ENCODE measurements at places on chromosomes 12 and 14.

DNA sequence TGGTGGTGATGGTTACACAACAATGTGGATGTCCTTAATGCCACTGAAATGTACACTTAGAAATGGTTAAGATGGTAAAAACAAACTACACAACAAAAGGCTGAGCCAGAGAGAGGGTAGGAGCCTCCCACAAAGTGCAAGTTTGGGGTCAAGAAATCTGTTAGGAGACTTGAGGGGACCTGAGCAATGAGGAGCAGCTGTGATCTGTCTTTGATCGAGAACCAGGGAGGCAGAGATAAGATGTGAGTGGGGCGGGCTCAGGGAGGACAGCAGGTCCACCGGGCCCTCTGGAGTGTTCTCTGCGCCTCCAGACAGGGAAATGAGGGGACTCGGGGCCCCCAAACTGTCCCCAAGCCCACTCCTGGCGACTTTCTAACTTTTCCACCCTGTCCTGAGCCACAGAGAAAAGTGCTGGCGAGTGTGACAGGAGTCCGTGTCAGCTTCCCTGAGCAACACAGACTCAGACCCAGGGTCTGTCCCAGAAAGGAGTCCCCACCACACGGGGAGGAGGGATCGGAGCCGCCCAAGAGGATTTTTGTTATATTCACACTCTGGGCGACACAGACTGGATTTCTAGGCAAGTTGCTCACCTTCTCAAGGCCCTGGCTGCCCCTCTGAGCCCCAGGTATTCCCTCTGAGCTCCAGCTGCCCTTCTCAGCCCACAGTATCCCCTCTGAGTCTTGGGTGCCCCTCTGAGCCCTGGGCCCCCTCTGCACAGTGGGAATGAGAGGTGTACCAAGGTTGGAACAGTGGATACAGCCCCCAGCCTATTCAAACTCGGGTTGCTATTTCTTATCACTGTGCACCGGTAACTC is 11.5 kb upstream of the SCARB1 start:
- DNase-seq: no peak

GRCh38 chr12:131119936-131120335 is 166.2 kb downstream of the ADGRD1 start:
- DNase-seq: no peak

DNA sequence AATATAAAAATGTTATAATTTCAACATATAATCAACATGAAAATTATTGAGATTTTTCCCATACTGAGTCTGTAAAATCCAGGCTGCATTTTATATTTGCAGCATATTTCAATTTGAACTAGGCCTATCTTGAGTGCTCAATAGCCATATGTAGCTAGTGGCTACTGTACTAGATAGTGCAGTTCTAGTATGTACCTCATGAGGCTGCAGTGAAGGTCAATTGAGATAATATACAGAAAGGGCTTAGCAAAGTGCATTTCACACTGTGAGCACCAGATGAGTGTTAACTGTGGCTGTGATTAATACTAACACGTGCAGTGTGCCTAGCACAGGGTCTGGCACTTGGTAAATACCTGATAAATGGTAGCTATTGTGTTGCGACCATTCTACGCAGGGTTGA is 5.4 kb upstream of the SLC22A17 start:
- no peak for DNase-seq

- DNase-seq: no peak
Measured at GRCh38 chr14:51872396-51872795, 12.0 kb downstream of the GNG2 start.

DNA sequence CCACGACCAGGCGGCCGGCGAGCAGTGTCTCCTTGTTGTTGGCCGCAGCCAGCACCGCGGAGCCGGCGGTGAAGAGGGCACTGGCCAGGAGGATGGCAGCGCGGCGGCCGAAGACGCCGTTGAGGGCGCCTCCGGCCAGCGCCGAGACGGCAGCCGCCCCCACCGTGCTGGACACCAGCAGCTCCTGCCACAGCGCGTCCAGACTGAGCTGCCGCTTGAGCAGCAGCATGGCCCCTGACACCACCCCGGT is 691 bp downstream of the SLC2A13 start:
- DNase-seq: no peak

GRCh38 chr12:94421868-94422740 is 37.6 kb downstream of the CEP83 start:
- no peak for DNase-seq

DNA sequence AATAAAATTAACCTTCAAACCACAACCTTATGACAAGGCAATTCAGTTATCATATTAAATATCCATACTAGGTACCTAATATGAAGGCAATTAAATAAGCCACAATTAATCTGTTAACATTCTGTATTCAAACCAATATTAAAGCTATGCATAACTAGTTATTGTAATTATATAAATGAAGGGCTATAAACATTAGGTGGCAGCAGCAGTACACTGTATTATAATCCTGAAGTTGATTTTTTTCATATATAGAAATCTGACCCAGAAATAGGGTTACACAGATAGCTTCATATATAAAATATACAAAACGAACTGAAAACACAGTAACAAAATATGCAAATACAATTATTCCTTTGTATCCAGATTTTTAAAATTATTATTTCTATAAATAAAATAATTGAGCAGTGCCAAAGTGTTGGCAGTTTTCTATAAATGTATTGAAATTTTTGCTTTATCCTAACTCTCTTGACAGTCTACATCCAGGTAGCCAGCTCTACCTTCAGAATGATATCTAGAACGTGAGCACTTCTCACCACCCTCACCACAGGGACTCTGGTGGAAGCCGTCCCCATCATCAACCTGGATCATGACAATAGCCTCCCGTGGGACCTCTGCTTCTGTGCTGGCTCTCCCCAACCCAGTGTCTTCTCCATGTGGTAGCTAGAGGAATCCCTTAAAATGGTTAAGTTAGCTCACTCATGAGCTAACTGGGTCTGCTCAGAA is 136.2 kb downstream of the MED13L start:
- DNase-seq: no peak

DNA sequence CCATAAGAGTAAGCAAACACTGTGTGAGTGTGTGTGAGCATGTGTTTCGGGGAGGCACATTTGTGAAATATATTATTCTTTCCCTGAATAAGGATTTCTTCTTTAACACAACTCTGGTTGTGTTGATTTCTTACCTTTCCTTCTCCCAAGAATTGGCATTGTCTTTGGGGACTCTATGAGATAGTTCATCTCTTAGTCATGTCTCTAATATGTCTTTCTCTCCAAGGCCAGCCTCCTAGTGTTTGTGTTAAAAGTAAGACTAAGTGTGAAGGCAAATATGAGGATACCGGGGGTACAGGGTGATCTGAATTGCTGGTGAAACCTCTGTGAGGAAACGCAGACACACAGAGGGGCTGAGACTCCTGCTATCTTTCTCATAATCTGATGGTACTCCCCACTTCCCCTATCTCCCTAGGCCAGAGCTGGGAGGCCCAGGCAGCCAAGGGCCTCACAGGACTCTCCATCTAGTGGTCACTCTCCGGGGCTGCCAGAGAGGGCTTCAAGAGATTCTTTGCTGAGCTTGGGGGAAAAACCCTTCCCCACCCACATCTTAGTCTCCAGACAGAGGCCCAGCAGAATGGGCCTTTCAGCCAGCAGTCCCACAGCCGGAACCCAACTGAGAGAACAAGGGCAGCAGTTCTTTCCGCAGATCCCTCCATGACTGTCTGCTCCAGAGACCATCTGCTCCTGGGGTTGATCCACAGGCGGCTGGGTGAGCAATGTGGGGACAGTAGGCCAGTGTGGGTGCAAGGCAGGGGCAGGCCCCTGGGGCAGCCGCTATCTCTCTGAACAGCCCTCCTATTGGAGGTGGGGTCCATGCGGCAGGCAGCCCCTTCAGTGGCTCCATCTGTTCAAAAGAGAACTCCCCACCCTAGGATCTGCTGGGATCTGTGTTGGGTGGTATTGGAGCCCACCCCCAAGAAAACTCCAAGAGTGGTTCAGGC is 5.8 kb upstream of the HOXC12 start:
- no peak for DNase-seq

DNA sequence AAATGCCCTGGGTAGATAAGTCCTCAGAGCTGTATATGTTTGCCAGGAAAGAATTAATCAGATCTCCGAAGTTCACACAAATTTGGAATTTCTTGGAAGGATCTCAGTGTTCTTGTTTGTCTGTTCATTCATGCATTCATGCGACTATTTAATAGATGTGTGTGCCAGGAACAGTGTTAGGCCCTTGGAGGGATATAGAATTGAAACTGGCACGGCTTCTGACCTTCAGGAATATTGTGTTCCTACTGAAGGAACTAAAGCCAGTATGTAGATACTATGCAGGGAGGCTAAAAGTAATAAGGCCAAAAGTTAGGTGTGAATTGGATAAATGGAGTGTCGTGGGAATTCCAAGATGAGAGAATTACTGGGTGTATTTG is 166.0 kb upstream of the NOS1 start:
- no peak for DNase-seq

DNA sequence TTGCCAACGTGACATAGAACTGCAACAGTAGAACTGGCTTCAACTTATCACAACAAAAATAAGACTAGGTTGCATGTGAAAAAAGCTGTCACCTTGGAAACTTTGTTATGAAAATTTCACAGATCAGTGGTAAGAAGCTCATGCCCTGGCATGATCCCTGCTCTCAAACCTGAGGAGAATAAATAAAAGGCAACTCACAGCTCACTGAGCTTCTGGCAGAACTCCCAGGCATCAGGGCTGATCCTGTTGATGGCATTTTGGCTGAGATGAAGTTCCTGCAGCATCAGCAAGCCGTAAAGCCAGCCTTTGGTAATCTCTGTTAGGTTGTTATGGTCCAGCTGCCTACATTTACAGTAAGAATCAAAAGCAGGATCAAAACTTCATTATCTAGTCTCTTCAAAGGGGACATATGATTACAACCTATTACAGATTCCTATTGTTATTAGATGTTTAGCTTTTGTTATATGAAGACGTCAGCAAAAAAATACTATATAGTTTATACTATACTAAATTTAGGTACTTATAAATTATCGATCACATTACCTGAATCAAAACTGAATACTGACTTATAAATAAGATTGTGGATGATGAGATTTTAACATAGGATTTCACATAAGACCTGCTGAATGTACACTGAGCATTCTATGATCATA is 32.0 kb downstream of the LRIG3 start:
- DNase-seq: no peak

GRCh38 chr12:81010641-81011040 is 67.2 kb upstream of the ACSS3 start:
- DNase-seq: no peak

- no peak for DNase-seq
Measured at GRCh38 chr12:111430433-111431353, 25.0 kb downstream of the SH2B3 start.

GRCh38 chr14:68146818-68147217 is 327.2 kb downstream of the RAD51B start:
- DNase-seq: no peak

DNA sequence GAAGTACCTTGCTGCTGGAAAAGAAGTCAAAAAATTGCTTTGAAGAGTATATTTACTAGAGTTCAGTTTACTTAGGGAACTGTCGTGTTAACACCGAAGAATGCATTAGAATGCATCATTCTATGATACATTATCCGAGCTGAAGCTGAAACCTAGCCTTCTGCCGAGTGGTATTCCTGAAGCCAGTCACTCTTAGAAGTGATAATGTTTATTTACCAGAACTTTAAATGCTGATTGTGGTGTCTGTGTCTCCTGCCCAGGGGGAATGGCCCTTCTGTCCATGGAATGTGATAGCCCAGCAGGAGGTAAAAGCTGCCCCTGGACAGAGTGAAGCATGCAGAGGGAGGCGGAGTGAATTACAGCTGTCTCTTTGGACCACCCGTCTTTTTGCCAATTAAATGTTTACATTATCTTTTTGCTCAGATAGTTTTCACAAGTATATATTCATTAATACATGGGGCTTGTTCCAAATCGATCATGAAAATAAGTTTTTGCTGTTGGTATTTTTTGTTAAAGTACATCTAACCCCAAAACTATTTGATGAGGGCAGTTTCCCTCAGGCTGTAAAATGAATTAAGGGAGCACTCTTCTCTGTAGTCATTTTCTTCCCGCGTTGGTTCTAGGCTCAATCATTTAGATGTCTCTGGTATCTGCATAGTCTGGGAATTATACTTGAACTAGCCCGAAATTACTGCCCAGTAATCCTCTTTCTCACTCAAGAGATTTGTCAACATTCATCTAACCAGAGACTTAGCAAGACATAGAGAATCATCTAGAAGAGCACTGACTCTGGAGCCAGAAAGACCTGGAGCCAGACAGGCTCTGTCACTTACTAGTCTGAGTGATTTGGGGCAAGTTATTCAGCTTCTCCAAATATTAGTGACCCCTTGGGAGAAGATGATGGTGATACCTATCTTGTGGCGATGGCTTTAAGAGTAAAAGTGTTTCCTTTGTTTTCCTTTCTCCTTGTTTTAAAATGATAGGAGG is 147.6 kb downstream of the CRADD start:
- no peak for DNase-seq

DNA sequence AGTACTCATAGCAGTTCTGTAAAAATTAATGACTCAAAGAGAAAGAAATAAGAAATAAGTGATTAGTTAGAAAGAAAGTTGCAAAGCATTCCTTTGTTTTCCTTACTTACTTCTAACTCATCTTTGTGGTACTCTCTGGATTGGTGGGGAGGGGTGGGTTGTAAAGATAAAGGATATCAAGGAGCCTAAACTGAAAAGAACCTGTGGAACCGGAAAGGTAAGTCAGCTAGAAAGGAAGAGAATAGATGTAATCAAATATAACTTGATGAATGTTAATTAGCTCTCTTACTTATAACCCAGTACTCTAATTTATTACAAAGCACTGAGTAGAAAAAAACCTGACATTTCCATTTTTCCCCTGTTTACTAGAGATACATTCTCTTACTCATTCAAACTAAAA is 37.5 kb upstream of the KRR1 start:
- no peak for DNase-seq

GRCh38 chr12:92076101-92076500 is 69.5 kb downstream of the BTG1 start:
- no peak for DNase-seq

DNA sequence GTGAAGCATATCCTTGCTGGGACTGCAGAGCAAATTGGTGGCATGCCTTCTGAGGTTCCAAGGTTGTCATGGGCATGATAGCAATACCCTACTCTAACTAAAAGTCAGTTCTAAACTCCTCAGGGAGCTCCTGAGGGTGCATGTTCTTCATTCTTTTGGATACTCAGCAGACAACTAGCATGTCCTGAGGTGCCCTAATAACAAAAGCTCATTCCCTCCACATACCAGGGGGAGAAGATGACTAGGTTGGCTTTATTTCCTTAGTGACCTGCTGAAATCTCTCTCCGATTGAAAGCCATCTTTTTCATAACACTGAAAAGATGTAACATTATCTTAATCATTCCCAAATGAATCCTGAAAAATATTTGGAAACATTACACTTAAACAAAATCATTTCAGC is 188.7 kb upstream of the IGF1 start:
- no peak for DNase-seq

DNA sequence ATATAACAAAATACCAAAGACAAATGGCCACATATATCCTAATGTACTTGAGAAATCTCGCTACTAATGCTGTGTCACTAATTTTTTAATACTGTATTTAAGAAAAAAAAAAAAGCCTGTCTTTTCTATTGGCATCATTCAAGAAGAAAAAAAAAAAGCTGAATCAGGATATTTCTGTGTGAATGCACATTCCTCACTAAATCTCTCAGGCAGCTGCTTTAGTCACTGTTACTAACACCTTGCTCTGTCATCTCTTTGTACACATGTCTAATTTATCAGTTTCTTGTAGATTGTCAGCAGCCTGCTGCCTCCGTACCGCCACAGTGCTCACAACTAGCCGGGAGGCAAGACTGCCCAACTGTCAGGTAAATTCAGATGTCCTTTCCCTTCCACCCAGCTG is 32.0 kb upstream of the FGD4 start:
- DNase-seq: no peak

- DNase-seq: no peak
Measured at GRCh38 chr12:69024413-69024812, 91.4 kb upstream of the CPM start.

Data from NCI-H1930 (cell line).